Osteocyte (in vitro differentiated cells): ENCODE measurements at places on chromosomes 16 and 17.

- DNase-seq, result no peak
Measured at GRCh38 chr16:12659871-12660270, 143.8 kb downstream of the CPPED1 start.

GRCh38 chr16:88895335-88895734, 28.9 kb upstream of the PABPN1L start:
- DNase-seq, result no peak

DNA sequence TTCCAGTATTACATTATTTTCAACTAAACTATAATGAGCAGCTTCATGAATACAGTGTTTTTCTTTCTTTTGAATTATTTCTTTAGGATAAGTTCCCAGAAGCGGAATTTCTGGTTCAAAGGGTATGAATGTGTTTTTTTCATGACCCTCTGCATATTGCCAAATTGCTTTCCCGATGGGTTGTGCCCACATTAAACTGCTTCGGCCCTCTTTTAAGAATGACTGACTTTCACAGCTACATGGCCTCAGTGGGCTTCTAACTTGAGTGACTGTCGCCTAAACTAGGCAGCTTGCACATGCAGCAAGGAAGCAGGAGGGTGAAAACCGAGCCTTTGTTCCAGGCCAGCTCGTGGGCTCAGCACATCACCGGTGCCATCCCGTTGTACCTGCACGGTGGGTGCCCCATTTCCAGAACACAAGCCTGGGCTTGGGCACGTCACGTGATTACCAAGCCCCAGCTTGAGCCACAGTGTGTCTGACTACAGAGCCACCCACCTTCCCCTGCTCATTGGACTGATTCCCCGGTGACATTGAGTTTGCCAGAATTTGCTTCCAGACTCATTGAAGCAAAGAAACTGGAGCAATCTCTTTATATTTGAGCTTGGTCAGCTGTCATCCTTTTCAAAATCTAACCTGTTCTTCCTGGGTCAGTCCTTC, 112.8 kb downstream of the CLEC16A start:
- no peak for DNase-seq

- DNase-seq, result no peak
Measured at GRCh38 chr17:76673729-76674128, 30.2 kb upstream of the ST6GALNAC1 start.

GRCh38 chr17:55774846-55775271, 24.0 kb downstream of the PCTP start:
- no peak for DNase-seq

GRCh38 chr16:55324285-55325079, 479 bp downstream of the IRX6 start:
- no peak for DNase-seq

DNA sequence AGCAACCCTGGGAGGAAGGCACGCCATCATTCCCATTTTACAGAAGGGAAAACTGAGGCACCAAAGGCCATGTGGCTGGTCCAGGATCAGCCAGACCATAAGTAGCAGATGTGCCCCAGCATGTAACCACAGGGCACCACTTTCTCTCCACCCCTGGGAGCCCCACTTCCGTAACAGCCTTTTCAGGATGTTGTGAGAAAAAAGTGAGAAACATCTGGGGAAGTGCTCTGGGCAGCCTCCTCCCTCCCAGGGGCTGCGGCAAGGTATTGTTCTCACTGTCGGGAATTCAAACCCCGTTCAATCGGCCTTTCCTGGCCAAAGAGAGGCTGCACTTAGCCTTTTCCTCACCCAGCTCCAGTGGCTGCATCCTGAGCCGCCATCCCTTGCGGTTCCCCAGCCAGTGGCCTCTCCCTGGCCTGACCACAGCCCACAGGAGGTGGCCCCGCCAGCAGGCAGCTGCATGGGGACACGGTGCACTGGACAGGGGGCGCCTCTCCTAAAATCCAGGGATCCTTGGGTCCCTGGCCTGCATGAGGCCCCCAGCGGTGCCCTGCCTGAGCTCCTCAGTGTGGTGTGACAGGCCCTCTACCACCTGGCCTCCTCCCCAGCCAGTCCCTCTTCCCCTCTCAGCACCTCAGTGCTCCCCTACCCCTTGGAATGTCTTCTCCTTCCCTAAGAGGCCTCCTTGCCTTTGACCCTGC, 5.7 kb upstream of the CDH5 start:
- no peak for DNase-seq

DNA sequence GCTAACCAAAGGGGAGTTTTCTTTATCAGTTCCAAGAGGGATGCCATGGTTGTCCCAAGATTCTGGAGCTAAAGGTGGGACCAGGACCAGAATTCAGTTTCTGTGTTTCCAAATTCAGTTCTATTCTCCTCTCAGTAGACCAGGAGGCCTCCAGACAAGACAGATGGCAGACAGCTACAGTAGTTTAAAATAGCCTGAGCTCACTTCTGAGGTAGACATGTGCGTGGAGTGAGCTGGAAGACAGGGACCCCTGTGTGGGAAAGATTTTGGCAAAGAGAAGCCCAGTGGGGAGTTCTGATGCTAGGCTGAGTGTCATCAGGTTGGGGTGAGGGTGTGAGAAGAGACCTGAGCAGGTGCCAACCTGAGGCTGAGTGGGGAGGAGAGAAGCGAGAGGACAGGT, 95.4 kb downstream of the PRKCB start:
- DNase-seq, result peak; percentile 62

GRCh38 chr17:57471868-57472368, 215.6 kb downstream of the MSI2 start:
- no peak for DNase-seq

- no peak for DNase-seq
Measured at GRCh38 chr17:14489986-14490385, 189.1 kb downstream of the HS3ST3B1 start.

- no peak for DNase-seq
Measured at GRCh38 chr17:58420827-58421226, 3.5 kb upstream of the RNF43 start.

DNA sequence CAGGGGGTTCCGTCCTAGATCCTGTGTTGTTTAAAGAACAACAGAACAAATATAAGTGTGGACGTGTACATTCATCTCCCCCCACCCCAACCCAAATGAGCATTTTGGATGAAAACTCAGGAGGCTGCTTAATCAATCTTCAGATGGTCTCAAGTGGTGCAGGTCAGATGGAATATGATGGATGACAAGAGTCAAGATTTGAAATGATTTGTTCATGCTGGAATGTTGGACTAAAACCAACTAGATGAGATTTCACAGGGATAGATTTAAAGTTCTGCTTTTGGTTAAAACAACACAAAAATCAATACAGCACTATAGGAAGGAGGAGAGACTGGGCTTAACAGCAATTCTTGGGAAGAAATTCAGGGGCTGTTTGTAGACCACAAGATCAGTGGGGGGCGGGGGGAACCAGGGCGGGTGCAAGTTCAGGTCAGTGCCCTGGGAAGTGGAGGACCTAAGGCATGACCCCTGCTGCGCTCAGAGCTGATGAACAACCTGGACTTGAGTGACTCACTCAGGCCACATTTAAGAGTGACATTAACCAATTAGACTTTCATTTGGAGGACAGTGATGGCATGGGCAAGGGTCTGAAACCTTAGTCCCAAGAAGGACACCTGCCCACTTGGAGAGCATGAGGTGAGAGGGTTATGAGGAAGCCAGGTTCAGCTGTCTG, 15.1 kb downstream of the TTYH2 start:
- DNase-seq, result no peak

GRCh38 chr16:47970291-47970931, 185.4 kb downstream of the ABCC12 start:
- no peak for DNase-seq

- no peak for DNase-seq
Measured at GRCh38 chr16:26511463-26511862, 555.3 kb upstream of the C16orf82 start.

DNA sequence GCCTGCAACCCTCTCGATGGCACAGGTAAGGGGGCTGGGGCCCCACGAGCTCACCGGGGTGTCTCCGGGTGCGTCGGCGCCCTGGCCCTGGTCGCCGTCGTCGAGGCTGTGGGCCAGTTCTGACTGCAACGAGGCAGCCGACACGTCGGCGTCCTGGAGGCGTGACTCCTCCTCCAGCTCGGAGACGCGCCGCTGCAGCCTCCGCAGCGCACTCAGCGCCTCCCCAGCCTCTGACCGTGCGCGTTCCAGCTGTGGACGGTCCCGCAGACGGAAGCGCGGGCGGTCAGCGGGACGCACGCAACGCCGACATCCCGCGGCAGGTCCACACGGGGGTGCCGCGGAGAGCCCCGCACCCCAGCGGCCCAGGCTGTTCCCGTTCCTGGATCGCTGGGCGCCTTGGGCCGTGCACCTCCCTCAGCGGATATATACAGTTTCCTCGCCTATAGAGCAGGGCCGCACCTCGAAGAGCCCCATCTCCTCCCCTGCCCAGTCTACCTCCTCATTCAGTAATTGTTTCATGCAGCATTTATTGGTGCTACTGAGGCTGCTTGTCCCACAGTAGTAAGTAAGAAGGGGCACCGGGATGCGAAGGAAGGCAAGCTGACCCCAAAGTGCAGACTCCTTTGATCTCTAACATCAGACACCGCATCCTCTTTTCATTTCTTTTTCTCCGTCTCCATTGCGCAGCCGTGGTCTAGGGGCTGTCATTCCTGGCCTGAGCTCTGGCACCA, 5.8 kb downstream of the THOC6 start:
- no peak for DNase-seq

DNA sequence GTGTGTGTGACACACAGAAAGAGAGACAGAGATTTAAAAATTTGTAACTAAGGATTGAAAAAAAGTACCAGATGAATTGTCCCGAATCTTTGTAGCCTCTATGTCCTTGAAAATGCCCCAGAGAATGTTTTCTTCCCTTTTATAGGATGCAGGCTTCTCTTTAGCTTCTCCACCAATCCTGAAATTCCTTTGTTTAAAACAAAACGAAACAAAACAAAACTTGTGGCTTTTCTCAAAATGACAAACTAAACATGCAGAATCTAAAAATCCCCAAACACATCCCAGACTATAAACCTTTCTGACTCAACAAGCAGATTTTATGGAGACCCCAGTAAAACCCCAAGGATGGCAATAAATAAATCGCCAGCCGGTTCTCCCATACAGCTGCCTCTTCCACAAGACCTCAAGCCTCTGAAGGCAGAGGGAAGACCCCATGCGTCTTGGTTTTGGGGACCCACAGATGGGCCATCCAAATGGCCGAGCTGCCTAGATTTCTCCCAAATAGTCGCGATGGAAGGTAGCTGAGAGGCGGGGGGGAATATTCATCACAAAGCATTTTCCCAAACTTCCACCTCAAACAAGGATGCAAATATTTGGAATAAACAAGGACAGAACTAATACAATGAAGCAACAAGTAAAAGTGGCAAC, 269.5 kb upstream of the FOXF1 start:
- DNase-seq, result no peak

DNA sequence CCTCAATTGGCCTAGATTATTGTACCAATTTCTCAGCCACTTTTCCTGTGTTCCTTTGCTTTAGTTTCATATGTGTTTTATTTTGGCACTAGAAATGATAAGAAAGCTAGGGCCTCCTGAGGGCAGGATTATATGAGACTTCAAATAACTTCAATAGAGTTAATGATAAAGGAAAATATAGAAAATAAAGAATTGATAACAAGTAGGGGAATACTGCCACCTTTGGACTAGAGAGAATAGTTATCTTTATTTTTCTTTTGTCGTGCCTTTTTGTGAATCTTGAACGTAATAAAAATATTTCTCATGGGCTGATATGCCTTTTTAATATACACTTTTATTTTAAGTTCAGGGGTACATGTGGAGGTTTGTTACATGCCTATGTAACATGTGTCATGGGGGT, 29.3 kb upstream of the RBL2 start:
- no peak for DNase-seq

DNA sequence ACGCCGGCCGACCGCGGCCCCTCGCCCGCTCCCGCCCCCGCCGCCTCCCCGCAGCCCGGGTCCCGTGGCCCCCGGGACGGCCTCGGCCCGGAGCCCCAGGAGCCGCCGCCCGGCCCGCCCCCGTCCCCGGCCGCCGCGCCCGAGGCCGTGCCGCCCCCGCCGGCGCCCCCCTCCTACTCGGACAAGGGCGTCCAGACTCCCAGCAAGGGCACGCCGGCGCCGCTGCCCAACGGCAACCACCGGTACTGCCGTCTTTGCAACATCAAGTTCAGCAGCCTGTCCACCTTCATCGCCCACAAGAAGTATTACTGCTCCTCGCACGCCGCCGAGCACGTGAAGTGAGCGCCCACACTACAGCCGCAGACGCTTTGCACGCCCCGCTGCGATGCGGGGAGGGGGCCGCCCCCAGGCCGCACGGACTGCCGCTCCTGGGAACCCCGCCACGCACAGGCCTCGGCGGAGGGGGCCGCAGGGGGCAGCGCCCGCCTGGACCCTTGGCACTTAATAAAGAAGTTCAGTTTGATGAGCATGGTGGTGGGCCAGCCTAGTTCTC, 35.5 kb upstream of the ZC3H18 start:
- no peak for DNase-seq

- no peak for DNase-seq
Measured at GRCh38 chr17:68832109-68832802, 122.9 kb downstream of the ABCA8 start.

DNA sequence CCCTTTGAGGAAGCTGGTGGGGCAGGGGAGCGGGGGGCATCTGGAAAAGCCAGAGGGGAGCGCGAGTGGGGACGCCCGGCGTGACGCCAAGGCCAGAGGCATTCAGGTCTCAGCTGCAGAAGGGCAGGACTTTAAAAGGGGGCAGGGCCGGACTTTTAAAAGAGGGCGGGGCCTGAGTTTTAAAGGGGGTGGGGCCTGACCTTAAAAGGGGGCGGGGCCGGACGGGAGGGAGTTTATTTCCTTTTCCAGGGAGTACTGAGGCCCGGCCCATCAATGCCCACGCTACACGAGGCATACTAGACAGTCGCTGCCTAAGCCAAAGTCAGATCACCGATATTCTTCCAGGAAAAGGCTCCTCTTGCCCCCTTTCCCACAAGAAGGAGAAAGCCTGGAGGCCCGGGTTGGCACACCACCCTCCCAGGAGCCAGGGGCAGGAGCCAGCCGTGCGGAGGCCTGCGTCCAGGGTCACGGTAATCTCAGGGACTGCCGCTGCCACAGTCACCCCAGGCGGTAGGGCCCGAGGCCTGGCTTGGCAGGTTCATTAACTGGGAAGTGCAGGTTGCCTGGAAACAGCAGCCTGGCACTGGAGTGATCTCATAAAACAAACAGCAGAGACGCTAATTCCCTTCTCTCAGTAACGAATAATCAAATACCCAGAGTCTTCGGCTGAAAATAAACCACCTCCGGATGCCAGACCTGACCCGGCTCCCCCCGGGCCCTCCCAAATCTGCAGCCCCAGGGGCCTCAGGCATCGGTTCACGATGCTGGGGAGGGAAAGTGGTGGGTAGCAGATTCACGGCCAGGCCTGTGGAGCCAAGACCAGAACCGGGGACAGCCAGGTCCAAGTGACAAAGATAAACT, 90.7 kb downstream of the TIMM22 start:
- DNase-seq, result no peak

DNA sequence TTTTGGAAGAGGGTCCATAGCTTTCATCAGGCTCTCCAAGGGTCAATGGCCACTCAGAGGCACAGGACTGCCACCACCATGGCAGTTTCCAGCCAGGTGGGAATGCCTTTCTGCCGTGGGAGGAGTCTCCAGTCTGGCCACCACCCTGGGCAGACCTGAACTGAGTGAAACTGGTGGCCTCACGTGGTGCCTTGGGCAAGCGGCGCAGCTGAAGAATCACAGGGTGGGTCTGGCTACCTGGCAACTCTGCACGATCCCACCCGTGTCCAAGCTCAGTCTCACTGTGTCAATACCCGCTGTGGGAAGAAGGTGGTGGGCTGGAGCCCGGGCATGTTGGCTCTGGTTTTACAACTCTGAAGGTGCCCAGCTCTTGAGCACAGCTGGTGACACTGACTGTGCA, 31.8 kb downstream of the VAC14 start:
- DNase-seq, result no peak
